ENCODE measurements at places on chromosomes 2 and 18.

GRCh38 chr2:38700881-38701458 is 35.1 kb downstream of the GALM start:
- DNase-seq: no peak

DNA sequence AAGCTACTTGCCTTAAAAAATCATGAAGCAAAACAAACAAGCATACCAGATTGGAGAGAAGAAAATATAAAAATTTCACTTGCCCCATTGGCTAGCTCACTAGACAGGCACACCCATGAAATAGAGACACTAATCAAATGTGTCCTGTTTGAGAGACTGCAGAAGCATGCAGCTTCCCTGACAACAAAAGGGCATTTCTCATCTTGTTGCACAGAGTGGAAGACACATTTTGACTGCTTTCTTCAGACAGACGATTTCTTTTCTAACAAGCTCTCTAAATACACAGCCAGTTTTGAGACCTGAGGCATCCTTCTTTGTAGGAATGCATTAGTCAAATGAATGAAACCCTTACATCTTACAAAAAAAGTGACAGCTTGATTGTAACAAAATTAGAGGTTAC is 1558.6 kb upstream of the NXPH2 start:
- DNase-seq: no peak

DNA sequence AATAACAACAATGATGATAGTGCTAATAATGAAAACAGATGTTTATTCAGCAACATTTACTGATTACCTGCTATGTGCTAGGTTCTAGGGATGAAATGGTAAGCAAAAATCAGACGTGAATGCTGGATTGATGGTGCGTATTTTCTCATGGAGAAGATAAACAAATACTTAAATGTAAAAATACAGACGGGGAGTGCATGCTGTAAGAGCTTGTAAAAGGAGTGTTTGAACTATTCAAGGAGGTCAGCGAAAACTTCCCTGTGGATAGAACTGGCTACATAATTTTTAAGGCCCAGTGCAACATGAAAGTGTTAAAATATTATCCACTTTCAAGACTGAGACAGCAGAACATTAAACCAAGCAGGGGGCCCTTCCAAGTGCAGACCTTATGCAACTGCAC is 22.1 kb downstream of the MTX2 start:
- DNase-seq: no peak

GRCh38 chr18:39481281-39481680 is 1915.7 kb upstream of the CELF4 start:
- DNase-seq: no peak

DNA sequence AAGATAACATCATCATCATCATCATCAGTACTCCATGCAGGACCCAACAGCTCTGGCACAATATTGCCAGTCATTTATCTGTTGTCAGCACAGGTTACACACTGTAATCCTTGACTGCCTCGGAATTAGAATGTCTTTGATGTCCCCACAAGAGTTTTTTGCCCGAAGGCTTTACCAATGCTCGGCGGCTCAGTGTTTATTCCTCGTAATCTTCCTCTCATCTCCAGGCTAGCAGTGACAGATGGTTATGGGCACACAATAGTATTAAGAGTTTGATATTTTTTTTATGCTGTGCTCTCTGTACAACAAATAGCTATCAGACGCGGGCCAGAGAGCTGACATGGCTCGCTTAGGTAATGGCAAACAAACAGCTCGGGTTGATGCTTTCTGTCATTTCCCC is 515.2 kb downstream of the ZEB2 start:
- DNase-seq: no peak
